GM18507 (cell line): ENCODE measurements at places on chromosomes 12 and 14.

DNA sequence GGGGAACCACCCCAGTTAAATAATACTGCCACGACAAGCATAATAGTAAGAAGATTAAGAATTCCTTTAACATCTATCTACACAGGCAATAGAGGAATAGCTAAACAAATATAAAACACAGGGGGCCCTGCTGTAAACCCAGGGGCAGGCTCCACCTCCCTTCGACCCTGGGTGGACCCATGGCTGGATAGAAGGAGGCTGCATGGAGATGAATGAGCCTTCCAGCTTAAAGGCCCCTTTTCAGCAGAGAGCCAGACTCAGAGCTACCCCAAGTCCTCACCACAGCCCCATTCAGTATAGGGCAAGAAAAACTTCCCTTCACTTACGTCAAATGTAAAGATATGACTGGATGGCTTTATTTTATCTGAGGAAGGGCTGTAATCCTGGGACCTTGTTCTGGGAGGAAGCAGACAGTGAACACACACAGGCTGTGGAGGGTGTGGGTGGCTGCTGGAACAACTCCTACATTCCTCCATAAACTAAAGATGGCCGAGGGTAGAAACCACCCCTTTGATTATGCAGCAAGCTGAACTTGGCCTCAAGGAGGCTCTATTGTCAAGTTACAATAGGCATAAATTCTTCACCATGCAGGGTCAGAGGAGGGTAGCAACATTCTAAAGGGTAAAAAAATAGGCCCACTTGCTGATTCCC is 30.4 kb downstream of the NUAK1 start:
- DNase-seq, result no peak

DNA sequence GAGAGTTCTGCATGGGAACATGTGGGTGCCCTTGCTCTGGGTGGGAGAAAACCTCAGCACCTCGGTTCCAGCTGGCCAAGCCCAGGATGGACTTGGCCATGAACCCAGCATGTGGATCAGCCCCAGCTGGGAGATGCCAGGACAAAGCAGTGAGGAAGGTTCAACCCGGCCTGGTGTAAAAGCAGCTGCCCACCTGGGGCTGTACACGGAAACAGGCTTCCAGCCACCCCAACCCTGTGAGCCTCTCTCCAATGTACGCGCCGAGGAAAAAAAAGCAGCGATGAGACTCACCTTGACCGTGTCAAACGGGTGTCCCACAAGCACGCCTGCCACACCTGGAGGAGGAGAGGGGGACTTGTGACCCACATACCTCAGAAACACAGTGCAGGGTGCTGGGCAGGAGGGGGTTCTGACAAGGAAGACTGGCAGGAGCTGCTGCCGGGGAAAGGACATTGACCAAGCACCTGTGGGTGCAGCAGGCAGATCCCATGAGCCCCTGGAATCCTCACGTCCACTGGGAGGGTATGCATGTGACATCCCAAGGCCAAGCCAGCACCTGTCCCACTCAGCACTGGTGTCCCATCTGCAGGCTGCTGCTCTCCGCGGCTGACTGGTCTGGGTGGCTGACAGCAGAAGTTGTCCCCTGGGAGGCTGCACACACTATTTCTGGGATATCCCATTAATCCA is 7.5 kb downstream of the SLC25A29 start:
- DNase-seq, result no peak

DNA sequence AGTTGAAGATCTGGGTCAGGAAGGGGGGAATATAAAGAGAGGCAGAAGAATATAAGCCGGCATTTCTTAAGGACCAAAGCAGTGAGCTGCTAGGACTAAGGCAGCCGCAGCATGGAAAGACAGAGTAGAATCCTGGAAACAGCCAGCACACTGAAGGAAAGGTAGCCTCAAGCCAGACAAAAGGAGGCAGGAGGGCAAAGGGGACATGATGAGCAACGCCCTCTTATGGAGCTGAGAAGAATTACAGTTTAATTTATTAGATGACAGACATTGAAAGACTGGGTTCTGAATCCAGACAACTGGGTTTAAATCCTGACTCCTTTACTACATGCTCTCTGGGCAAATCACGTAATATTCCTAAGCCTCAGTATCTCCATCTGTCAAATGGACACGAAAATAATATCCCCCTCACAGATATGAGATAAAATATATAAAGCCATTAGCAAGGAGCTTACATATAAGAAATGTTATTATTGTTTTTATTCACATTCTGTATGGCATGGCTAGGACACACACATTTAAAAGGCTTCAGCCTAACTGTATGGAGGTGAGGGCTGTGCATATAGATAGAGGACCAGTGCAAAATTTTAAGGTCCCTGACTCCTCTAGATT is 8.1 kb upstream of the PCED1B start:
- DNase-seq, result no peak

GRCh38 chr12:38588624-38589305 is 272.2 kb downstream of the ALG10B start:
- no peak for DNase-seq

GRCh38 chr14:41609704-41610183 is 3.1 kb downstream of the LRFN5 start:
- DNase-seq, result no peak

- DNase-seq, result no peak
Observed at GRCh38 chr12:26891704-26892103, 46.1 kb downstream of the INTS13 start.

DNA sequence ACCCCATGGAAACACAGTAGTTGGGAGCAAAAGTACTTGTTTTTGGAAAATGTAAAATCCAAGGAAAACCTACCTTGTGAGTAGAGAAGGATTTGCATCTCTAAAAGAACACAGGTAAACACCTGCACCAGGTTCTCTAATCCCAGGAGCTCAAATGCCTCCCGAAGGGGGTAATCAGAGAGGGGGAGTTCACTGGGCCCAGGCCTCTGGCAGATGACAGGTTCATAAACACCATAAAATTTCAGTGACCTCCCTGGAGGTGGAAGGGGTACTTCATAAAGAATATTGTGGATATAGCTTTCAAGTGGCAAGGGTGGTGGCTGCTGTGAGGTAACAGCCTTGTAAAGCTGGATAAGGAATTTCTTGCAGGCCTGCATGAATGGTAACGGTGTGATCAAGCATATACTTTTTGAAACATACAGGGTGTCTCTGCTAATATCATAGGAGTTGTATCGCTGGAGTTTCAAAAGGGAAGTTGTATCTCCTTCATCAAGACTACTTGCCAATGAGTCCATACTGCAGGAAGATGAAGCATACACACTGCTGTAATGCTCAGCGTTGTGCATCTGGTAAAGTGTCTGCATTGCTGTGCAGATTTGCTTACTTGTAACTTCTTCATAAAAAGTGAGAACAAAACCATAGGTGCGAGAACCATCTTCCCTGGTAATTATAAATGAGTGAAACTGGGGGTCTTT is 111.3 kb downstream of the DENND5B start:
- no peak for DNase-seq

- no peak for DNase-seq
Observed at GRCh38 chr12:127519779-127520178, 747.2 kb upstream of the TMEM132C start.
